ENCODE measurements at places on chromosomes 2 and 18.
A peak's percentile ranks its signal among the peaks of the same experiment; 100 is the strongest.

DNA sequence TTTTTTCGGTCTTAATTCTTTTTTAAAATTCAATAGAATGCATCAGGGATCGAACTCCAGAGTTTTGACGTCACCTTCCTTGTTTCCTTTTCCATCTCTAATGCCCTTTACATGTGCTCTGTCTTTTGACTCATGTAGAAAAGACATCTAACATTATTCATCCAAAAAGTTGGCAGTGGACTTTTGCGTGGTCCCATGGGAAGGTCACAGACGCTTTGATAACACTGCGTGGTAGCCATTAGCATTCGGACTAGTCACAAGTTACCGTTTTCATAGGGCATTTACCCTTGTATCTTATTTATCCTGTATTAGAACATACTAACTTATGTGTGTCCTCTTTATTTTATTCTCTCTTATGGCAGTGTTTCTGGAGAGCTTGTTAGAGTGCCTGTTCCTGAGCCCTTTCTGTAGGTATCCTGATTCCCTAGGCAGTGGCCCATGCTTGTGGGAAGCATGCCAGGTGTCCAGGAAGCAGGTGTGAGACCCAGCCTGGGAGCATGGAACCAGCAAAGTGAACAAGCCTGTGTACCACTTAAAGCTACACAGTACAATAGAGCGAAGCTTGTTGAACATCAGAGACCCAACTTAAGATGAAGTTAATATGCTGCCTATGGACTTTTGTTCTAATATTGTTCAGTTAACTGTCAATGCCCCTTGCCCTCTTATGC, 73.6 kb upstream of the RBM44 start:
- DNase-seq: peak; percentile 75

DNA sequence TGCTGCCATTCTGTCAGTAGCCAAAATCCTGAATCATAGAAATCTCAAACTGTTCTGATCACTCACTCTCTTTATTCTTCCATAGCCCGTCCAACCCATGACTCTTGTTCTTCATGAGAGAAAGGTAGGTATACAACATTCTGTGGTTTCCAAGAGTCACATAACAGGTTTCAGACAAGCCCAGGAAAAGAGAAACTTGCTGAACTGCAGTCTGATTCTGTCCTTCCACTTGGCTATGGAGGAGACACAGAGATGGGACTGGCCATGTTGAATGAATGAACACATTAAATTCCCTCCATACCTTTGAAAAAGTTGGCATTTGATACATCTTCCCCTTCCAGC, 880.2 kb upstream of the CELF4 start:
- no peak for DNase-seq

DNA sequence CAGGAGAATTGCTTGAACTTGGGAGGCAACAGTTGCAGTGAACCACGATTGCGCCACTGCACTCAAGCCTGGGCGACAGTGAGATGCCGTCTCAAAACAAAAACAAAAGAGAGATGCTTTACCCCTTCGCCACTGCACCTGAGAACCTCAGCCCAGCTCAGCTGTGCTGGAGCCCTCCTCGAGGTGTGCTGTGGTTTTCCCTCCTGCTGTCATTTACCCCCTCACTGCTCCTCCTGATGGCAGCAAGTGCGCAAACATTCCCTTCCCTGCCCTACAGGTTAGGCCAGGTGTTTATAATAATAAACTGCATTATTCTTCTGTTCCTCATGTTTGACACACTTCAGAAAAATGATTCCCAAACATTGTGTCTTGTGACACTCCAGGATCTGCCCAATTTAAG, 8.4 kb downstream of the FBXO36 start:
- DNase-seq: no peak

DNA sequence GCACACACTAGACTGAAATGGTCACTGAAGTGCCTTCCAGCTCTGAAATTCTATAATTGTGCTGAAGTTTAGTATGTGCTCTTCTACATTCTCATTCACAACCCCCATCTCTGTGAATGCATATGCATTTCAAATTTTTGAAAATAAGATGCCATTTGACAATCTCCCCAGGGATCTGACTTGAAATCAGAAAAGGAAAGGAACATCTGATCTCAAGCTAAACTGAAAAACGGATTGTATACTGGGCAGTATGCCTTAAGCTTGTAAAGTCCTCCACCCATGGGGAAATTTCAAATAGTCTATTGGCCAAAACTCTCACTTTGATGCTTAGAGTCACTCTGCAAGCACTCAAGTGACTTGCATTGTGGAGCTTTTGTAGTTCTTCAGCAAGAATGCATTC, 22.9 kb downstream of the FAP start:
- no peak for DNase-seq

DNA sequence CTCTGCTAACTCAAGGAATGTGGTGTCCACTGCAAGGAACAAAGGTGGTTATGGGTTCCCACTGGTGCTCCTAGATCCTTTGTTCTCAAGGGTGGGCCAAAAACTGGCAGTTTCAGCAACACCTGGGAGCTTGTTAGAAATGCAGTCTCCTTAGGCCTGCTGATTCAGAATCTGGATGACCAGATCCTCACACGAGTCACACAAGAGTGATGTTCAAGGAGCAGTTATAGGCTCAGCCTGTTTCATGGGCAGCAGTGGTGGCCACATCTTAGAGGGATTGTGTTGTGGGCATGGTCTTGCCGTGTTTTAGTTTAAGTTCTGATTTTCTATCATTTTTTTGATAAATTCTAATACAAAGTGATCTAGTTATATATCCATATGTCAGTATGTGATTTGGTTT, 28.7 kb upstream of the MGAT5 start:
- no peak for DNase-seq

GRCh38 chr2:128973566-128973965, 654.9 kb upstream of the HS6ST1 start:
- no peak for DNase-seq
